CD8-positive, alpha-beta memory T cell (primary cell): ENCODE measurements at places on chromosomes 2 and 18. TPM values are rescaled to one million over a fixed set of nuclear protein-coding genes. Genes with fewer than 3 reads are reported as not detected.

GRCh38 chr18:59057969-59058368, 81.7 kb upstream of the SEC11C start:
- DNase-seq, result no peak

DNA sequence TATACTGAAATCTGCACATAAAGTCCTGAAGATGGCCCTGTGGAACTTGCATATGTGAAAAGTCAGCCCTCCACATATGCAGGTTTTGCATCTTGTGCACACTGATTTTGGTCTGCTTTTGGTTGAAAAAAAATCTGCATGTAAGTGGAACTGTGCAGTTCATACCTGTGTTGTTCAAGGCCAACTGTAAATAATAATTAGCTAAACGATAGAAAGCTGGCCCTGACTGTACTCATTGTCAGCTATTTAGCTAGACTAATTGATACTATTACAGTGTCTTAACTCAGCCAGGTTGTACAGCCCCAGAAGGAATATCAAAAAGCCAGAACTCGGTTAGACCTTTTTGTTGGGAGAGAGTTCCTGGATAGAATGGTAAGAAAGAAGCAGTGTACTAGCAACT, 54.5 kb downstream of the EHBP1 start:
- DNase-seq, result no peak

GRCh38 chr2:34308140-34308539, 709.0 kb upstream of the FAM98A start:
- DNase-seq, result no peak

DNA sequence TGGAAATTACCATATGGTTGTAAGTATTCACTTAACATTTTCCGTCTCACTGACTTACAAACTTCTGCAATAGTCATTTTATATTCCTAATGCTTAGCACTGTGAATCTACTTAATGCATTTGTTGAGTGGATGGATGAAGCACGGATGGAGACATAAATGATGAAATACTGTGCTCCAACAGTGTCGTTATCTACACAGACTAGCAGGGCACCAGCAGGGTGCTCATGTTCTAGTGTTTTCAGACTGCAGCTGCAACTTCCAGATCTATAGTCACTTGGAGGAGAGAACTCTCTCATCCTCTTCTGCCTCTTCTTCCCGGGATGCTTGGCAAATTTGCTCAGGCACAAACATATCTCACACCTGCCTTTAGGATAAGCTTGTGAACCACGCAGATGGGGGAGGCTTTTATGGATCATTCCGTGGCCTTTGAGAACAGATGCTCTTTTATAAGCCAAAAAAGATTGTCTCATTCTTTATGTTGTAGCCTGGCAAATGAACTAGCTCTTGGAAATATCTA, 797.7 kb downstream of the MBD2 start:
- no peak for DNase-seq

- no peak for DNase-seq
These were observed 104.4 kb downstream of the RDH14 start for GRCh38 chr2:18456026-18456425.

GRCh38 chr18:64840911-64841701, 692.2 kb upstream of the LINC00305 start:
- DNase-seq, result no peak

DNA sequence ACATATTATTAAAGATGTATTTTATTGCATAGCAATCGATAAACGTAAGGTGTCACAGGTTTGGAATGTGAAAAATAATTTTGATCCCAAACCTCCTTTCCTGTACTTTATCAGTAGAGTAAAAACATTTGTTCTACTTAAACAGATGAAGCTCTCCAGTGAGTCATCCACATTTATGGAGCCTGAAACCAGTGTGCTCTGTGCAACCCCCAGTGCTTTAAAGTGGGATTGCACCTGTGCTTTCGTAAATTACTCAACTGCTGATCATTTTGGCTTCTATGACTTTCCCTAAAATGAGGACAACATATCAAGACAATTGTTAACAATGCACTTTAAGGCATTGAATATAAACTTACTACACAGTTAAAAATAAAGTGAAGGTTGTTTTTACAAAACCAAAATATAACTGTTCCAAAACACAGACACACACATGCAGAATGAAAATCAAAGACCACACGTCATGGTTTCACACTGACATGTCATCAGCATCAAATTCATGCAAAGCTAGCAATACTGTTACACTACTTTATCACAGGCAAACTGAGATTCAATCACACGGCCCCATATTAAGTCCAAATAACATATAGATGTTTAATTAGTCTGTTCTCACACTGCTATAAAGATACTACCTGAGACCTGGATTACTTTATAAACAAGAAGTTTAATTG, 9.7 kb downstream of the TMEM18 start:
- DNase-seq, result no peak

GRCh38 chr2:54038835-54039234, 68.0 kb upstream of the PSME4 start:
- no peak for DNase-seq

GRCh38 chr2:180978903-180979748, 1.3 kb upstream of the UBE2E3 start:
- DNase-seq, result peak; percentile 5

DNA sequence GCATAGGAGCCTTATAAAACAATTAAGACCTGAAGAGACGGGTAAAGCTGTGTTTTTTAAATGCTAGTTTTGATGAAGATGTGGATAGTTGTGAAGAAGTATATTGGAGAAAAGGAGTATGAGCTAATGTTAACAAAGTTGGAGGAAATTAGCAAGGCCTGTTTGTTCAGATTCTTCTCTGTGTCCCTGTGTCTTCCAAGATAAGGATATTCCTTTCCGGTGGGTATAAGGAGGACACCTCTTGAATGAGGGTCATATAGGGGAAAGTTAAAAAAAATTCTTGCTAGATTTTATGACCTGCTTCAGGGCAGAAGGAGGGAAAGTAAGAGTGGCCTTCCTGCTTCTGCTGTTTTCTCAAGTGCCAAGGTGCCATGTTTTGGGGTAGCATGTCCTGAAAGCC, 59.0 kb downstream of the CCDC68 start:
- DNase-seq, result no peak

The CCDC102B gene
- total RNA-seq, result 0.75 TPM

The CHRND gene
- total RNA-seq, result not detected

DNA sequence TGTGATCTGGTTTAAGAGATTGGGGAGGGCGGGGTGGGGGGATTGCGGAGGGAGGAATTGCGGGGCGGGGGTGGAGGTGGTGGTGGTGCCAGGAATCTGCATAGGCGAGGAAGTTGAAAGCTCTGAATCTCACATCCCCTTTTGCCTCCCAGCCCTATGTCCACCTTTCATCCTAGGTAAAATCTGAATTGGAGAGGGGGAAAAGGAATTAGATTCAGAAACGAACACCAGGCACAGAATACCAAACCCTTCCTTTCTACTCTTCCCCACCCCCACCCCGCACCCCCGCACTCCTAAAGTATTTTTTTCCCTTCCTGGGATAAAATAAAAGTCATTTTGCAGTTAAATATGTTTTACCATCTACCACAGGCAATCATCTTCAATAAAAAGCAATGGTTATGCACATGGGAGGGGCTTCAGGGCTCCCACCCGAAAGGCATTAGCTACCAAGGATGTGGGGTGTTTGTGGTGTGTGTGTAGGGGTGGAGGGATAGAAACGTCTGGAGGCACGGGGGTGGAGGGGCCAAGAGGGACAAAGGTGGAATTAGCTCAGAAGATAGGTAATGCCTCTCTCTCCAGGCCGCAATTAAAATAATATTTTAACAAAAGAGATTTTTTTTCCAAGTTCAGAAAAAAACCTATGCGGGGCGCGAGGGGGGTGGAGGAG, 1.8 kb downstream of the IGFBP5 start:
- DNase-seq, result no peak

GRCh38 chr18:58114766-58115165, 70.7 kb downstream of the NEDD4L start:
- no peak for DNase-seq

The HOXD4 gene
- total RNA-seq, result not detected

GRCh38 chr2:70019096-70019495, 57.7 kb upstream of the ASPRV1 start:
- no peak for DNase-seq

The CD8B2 gene
- 3.6 TPM for total RNA-seq

The NPPC gene
- total RNA-seq, result not detected

DNA sequence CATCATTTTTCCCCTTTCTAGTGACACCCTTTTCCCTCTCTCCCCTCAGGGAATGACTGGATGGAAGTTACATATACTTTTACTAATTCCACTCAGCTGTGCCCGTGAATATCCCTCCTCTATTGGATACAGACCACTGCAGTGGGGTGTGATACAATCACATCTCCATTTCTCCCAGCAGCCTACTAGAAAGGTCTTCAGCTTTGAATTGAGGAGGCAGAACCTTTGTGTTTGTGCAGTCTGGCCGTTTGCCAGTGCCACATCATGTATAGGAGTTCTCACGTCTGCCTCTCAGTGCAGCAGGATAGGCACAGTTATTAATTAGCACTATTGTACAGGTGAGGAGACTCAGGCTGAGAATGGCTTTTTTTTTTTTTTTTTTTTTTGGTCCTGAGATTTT, 16.4 kb downstream of the TNFRSF11A start:
- DNase-seq, result no peak

DNA sequence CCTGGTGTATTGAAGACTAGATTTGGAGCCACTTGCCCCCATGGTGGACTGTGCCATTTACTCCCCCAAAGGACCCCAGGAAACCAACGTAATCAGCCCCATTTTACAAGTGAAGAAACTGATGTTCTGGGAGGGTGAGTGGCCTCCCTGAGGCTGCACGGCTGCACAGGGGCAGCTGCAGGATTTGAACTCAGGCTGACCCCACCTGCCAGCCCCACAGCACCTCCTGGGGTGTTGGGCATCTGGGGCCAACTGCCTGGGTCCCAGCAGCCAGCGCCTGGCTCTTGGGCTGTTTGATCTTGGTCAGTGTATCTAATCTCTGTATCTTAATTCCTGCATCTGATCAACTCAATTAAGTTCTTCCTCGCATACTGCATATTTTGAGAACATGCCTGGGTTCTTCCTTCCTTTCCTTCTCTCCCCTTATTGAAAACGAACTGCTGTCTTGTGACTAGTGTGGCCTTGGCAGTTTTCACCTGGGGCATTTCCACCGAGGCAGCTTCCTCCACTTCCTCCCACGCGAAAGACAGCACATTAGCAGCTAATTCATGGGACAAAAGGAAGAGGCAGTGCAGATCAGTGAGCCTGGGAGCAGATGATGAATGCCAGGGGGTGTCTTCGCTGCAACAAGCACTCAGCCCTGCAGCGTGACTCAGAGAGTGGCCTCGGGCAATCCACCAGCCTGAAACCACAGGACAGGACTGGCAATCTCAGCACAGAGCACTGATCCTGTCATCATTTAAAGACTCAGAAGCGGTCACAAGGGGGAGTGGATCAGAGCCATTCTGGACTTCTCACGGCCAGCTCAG, 184.1 kb upstream of the RAB12 start:
- DNase-seq, result no peak

- DNase-seq, result no peak
These were observed 184.6 kb downstream of the ST6GAL2 start for GRCh38 chr2:106701203-106702022.

- DNase-seq, result peak; percentile 83
These were observed 150.0 kb upstream of the ALKAL2 start for GRCh38 chr2:437756-438393.

DNA sequence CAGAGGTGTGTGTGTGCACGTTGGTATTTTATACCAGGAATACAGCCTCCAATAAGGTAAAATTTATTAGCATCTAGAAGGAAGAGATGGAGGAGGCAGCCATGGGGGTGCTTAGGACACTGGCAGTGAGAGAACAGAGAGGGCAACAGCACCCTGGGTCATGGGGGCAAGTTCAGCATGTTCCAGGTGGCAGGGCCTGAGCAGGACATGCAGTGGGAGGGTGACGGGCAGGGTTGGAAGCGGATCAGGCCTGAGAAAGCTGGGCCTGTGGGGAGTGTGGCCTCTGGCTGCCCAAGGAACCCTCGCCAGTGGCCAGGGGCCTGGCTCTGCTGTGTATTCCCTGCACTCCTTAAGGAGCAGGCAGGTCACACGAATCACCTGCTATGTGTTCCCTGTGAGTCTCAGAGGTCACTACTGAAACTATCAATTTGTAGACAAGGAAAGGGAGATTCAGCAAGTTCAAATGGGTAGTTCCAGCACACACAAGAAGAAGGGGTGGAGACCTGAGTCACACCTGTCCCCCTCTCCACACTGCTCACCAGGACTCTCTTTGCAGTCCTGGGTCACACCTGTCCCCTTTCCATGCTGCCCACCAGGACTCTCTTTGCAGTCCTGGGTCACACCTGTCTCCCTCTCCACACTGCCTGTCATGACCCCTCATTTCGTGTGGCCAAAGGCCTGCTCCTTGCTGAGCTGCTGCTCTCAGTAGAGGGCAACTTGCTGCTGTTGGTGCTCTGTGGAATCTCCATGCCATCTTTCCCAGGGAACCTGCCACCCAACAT, 463.9 kb upstream of the HS6ST1 start:
- DNase-seq, result no peak
